ENCODE measurements at places on chromosomes 1 and 21.

DNA sequence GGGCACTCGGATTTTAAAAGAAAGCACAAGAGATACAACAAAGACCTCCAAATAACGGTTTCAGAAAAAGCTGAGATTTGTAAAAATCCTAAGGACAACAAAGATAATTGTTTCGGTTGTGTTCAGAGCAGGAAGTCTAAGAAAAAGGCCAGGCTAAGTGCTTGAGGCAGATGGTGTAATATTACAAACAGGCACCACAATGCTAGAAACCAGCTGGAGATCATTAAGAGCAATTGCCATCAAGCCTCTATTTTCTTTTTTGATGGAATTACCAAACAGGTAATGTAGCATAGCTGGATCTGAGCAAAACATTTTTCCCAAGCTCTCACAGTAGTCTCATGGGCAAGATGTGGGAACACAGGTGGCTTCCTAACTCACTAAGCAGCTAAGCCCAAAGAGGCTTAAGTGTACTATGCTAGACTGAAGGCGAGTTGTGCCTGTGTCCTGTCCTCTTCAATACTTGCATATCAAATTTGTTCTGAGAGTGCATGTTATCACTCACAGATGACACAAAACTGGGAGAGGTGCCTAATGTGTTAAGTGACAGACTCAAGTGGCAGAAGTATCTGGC, 161.6 kb downstream of the GLUL start:
- DNase-seq, result no peak

DNA sequence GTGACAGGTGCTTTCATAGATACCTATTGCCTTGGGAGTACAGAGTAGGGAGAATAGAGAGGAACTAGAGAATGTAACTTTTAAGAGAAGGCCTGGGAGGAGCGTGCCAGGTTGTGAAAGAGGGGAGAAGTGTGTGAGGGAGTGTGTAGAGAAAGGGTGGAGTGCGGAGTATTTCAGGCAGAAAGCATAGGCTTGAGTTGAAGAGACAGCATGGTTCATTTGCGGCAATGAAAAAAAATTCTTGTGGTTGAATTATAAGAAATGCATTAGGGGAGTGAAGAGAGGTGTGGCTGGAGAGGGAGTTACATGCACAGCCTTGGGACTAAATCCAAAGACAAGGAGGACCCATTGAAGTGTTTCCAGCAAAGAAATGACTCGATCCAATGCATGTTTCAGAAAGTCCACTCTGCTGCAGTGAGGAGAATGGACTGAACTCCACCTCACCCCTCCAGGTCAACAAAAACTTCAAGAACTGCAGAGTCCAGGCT, 81.7 kb upstream of the ADAM30 start:
- DNase-seq, result no peak

DNA sequence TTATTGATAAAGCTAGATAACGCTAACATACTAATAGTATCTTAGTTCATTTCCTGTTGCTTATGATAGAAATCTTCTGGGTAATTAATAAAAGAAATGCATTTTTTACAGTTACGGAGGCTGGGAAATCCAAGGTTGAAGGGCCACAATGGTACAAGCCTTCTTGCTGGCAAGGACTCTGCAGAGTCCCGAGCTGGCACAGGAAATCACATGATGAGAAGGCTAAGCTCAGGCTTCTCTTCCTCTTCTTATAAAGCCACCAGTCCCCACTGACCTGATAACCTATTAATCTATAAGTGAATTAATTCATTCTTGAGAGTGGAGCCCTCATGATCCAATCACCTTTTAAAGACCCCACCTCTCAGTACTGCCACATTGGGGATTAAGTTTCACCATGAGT, 82.6 kb downstream of the GPR161 start:
- peak; percentile 73 for DNase-seq

GRCh38 chr1:118007391-118007790, 77.9 kb downstream of the WDR3 start:
- no peak for DNase-seq

- DNase-seq, result no peak
These were observed 138.0 kb downstream of the PLXNA2 start for GRCh38 chr1:208106218-208106617.

All from suppressor macrophage (primary cell).